Aortic smooth muscle cell (primary cell): ENCODE measurements at places on chromosomes 6 and 20. TPM values are rescaled to one million over a fixed set of nuclear protein-coding genes. Genes with fewer than 3 reads are reported as not detected.

Gene CPNE5
- total RNA-seq, result 0.31 and 0.40 TPM in 2 replicates

Gene ADGRF4
- under 0.01 and 0.13 TPM in 2 replicates for total RNA-seq

Gene KHDC1
- 2.0 and 4.1 TPM in 2 replicates for total RNA-seq

Gene FARS2
- total RNA-seq, result 27.7 and 29.9 TPM in 2 replicates

Gene NELFCD
- 48.4 and 50.1 TPM in 2 replicates for total RNA-seq

Gene CST3
- total RNA-seq, result 173 and 310 TPM in 2 replicates

Gene NKAIN4
- not detected in 2 replicates for total RNA-seq

Gene OPRL1
- total RNA-seq, result 0.40 and 1.4 TPM in 2 replicates

Gene C20orf144
- total RNA-seq, result 0.12 and 0.13 TPM in 2 replicates

Gene PSMB8
- total RNA-seq, result 65.9 and 83.3 TPM in 2 replicates

Gene RIN2
- 29.2 and 42.2 TPM in 2 replicates for total RNA-seq

Gene JAG1
- total RNA-seq, result 180 and 219 TPM in 2 replicates

Gene UBD
- total RNA-seq, result not detected in 2 replicates

Gene ZSCAN16
- 3.5 and 4.1 TPM in 2 replicates for total RNA-seq

Gene DCDC2
- total RNA-seq, result not detected in 2 replicates

Gene EMILIN3
- total RNA-seq, result not detected in 2 replicates

Gene PTGIS
- 193 and 321 TPM in 2 replicates for total RNA-seq

Gene RALY
- 66.8 and 76.4 TPM in 2 replicates for total RNA-seq

Gene IL17A
- not detected in 2 replicates for total RNA-seq

Gene FOXQ1
- 0.06 TPM in 1 of 2 replicates, not detected in the other for total RNA-seq

Gene MCHR2
- total RNA-seq, result not detected in 2 replicates

Gene SIRPD
- total RNA-seq, result not detected in 2 replicates

Gene ADRM1
- 81.4 and 101 TPM in 2 replicates for total RNA-seq

Gene RFX6
- not detected in 2 replicates for total RNA-seq

Gene SUPT3H
- total RNA-seq, result 5.7 and 7.3 TPM in 2 replicates

Gene FNDC11
- total RNA-seq, result 0.12 and 0.13 TPM in 2 replicates

Gene TNF
- not detected in 2 replicates for total RNA-seq

Gene R3HDML
- total RNA-seq, result not detected in 2 replicates
